ENCODE measurements at places on chromosomes 3 and 15.

GRCh38 chr15:28120359-28120640 is 21.2 kb upstream of the OCA2 start:
- no peak for DNase-seq

DNA sequence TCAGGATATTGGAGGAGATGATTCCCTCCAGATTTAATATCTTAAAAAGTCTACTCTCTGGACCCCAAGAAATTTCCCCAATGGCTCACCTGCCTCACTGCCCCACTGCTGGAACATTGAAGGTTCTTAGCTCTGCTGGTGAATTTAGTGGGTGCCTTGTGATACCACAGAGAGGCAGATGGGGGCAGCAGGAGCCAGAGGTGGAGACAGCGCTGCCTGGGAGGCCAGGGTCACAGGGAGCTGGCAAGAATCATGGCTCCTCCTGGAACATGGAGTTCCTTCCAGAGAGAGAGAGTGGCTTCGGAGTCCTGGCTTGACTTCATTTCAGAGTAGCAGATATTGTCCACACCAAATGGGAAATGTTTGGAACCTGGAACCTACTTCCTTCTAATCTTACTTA is 263.5 kb upstream of the CFAP20DC start:
- peak; percentile 6 for DNase-seq

DNA sequence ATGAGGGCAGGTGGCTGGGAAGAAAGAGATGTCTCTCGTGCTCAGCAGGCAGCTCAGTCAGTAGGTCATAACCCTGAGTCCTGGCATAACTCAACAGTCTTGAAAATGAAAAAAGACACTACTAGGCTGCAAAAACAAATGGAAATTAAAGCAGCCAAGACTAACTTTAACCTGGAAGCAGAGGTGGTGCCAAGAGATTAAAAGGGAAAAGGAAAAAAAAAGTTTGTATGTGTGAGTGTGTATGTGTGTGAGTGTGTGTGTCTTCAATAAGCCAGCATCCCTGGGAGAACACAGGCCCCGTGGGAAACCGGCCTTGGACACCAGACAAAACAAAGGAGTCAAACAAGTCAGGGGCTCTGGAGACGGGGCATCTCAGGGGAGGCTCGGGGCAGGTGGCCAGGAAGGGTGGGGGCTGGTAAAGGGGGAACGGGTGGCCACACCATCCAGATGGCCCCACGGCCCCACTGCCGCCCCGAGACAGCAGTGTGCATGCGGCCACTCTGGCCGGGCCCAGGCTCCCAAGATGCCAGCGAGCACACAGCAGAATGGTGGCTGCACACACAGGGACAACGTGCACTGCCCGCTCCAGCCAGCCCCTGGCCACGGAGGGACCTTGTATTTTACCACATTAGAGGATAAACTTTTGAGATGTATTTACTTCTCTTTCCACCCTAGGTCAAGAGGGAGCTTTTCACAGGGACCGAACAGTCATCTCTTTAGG is 23.8 kb downstream of the CYFIP1 start:
- DNase-seq = no peak

DNA sequence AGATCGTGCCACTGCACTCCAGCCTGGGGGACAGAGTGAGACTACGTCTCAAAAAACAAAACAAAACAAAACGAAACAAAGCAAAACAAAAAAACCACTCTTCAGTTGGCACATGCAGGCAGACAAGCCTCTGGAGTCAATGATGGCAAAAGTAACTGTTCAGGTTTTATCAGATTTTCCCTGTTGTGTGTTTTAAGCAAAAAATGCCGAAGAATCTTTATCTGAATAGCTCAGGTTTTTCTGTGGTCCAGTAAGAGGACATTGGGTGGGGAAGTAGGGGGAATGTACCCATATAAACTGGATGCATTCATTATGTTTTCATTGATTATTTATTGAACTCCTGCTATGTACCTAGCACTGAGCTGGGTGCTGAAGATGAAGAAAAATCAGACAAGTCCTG is 20.8 kb upstream of the BCL2A1 start:
- no peak for DNase-seq

- DNase-seq = no peak
Measured at GRCh38 chr15:61037031-61037430, 192.1 kb downstream of the RORA start.

GRCh38 chr3:122985539-122985938 is 42.0 kb downstream of the SEMA5B start:
- no peak for DNase-seq

- DNase-seq = no peak
Measured at GRCh38 chr3:25830373-25831280, 40.7 kb downstream of the OXSM start.

GRCh38 chr3:126461450-126462070 is 14.1 kb downstream of the ZXDC start:
- no peak for DNase-seq

- DNase-seq = no peak
Measured at GRCh38 chr3:65720989-65721737, 317.6 kb downstream of the MAGI1 start.

DNA sequence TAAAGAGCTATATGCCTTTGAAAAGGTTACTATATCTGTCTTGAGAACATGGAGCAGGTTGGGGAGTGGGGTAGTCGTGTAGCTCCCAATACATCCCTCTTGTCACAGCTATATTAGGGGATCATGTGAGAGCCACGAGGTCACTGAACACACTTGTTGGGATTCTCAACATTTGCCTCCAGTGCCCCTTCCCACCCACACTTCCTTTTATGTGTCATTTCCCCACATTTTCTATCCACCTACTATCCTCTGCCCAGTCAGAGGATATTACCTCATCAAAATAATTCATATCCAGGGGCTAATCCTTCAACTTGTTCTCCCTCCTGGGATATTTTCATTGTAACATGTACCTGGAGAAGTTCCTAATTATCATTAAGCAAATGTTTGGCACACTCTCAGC is 85.0 kb downstream of the CYP19A1 start:
- no peak for DNase-seq

DNA sequence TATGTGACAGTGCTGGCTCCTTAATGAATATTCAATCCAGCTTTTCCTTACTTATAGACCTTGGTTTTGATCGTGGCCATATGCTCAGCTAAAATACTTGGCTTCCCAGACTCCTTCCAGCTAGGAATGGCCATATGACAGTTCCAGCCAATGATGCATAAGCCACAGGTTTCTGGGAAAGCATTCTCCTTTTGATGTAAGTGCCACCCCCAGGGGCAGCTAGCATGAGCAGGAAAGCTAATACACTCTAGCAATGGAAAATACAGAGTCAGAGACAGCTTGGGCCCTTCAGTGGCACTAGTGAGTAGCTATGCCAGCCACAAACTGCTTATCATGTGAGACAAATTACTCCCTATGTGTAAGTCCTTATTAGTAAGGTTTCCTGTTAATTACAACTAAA is 26.7 kb downstream of the TBC1D2B start:
- no peak for DNase-seq

DNA sequence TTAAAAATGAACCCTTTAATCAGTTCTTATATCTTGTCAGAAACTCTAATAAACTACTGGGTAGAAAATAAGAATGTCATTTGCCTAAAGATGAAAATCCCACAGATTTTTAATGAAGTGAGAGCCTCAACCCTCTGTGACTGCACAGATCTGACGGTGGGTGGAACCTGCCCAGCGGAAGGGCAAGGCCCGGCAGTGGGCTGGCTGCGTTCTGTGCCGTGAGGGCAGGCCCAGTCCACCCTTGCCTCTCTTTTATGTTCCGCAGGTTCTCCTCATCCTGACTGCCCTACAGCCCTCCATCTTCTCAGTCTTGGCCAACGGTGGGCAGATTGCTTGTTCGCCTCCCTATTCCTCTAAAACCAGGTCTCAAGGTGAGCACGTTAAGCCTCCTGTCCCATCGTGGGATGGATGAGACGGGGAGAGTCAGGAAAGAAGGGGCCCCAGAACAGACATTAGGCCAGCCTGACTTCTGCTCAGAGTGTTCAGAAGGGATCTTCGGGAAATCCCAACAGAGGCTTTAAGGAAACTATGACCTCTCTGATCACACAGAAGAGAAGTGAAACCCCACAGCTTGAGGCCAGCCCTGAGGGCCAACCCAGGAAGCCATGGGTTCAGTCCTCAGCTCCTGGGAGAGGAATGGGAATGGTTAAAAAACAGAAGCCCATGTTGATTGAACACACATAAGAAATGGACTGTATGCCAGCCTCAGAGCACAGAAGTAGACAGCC is 16.0 kb downstream of the SLC51A start:
- DNase-seq = no peak

GRCh38 chr3:105401254-105401653 is 34.5 kb downstream of the ALCAM start:
- DNase-seq = no peak

DNA sequence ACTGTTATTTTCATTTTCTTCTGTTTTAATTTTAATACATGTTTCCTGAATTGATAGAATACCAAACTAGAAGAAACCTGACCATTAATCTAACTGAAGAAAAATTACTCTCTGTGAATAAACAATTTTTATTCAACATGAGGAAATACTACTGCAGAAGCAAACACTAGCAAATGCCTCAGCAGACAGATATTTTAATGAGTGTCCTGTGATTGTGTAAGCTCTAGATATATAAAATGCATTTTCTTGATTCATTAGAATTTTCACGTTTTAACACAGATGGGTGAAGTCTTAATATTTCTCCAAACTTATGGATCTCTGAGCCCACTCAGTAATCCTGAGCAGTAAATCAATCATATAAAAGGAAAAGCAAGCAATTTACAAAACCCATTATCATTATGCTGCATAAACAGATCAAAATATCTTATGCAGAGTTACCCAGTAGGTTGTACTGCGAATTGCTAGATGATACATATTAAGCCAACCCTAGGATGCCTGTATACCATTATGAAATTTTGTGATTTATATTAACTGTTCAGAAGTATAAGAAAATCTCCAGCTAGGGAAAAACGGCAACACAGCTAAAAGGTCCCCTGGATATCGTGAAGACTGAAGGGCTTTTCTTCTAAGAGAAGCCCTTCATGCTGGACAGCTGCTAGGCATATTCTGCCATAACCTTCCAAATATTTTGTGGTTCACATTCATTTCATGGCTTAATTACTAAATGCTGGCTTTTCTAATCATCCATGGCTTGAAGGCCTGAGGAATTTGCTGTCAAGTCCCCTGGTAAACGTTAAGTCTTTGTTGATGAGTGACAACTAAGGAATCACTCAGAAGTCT is 157.7 kb upstream of the TGFBR2 start:
- no peak for DNase-seq

- DNase-seq = no peak
Measured at GRCh38 chr3:177905173-177906125, 630.8 kb upstream of the KCNMB2 start.

DNA sequence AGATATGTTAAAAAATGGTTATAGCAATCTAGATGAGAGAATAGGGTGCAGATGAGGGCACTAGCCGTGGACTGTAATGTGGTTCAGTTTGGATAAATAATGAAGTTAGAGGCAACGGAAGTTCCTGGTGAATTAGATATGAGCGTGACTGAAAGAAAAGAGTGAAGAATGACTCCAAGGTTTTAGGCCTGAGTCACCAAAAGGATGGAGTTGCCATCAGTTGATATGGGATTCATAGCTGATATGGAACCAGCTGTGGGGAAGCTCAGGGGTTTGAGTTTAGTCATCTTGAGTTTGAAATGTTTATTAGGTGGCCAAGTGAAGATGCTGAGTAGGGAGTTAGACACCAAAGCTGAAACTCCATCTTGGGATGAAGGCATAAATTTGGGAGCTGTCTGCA is 66.2 kb downstream of the SSR3 start:
- no peak for DNase-seq

DNA sequence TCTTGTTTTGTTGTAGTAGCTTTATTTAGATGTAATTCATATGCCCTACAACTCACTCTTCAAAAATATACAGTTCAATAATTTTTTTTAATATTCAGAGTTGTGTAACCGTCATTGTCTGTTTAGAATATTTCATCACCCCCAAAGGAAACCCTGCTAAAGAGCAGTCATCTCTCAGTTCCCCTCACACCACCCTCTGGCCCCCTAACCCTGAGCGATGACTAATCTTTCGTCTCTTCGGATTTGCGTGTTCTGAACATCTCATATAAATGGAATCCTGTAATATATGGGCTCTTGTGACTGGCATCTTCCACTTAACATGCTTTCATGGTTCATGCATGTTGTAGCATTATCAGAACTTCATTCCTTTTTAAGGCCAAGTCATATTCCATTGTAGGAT is 183.8 kb downstream of the ATG7 start:
- no peak for DNase-seq

DNA sequence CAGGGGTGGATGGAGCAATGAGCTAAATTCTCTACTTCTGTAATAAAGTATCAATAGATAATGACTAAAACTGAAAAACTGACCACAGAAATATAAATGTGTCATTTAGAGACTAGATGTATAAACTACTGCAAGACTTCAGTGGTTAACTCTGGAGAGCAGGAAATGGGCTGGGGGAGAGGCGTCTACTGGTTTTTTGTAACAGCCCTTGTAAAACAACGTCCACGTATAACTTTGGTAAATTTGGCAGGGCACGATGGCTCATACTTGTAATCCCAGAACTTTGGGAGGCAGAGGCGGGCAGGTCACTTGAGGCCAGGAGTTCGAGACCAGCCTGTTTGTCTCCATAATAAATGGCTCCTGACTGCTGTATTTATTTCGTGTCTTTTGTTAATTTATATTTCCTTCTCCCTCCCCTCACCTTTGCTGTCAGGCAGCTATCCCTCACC is 12.5 kb downstream of the RAB27A start:
- DNase-seq = no peak

- DNase-seq = no peak
Measured at GRCh38 chr3:126954141-126954842, 28.6 kb upstream of the PLXNA1 start.

DNA sequence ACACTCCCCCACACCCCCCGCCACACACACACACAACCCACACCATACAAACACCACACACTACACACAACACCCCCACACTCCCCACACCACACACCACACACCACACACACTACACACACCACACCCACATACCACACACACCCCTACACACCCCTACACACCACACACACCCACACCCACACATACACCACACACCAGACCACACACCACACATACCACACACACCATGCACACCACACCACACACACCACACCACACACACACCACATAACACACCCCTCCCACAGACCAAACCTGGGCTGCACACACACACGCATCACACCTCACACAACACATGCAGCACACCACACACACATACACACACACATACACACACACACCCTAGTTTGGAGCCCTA is 1.8 kb upstream of the RASGRF1 start:
- no peak for DNase-seq

- DNase-seq = no peak
Measured at GRCh38 chr3:11211531-11212298, 57.4 kb downstream of the HRH1 start.

GRCh38 chr15:47331829-47332393 is 385.4 kb upstream of the SEMA6D start:
- DNase-seq = peak; percentile 21

DNA sequence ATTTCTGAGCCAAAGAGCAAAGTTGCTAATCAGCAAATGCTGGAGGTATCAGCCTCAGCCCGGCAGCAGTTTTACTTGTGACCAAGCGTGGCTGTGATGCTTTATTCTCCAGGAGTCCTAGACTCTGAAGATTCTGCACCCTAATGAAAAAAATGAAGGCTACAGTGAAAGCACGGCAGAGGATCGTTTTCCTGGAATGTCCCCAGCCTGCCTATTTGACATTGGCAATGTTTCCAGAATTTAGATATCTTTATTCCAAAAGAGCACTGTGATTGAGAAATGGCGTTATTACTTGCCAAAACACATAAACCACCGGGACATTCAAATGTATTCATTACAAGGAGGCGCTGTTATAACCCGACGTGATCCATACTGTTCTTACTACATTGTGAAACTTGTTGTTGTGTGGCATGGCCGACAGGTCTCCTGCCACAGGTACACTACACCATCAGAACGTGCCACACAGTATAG is 263.8 kb downstream of the SLCO3A1 start:
- no peak for DNase-seq

Measured in NCI-H460 (cell line).